ENCODE measurements at places on chromosomes 16 and 17.

- DNase-seq, result no peak
Observed at GRCh38 chr17:78092794-78093324, 35.7 kb downstream of the TMC6 start.

GRCh38 chr16:85530370-85530739 lies 82.8 kb upstream of the GSE1 start:
- DNase-seq, result no peak

- DNase-seq, result no peak
Observed at GRCh38 chr17:71409712-71410111, 711.1 kb upstream of the SOX9 start.

- DNase-seq, result no peak
Observed at GRCh38 chr17:40864661-40865390, 2.2 kb downstream of the KRT12 start.

DNA sequence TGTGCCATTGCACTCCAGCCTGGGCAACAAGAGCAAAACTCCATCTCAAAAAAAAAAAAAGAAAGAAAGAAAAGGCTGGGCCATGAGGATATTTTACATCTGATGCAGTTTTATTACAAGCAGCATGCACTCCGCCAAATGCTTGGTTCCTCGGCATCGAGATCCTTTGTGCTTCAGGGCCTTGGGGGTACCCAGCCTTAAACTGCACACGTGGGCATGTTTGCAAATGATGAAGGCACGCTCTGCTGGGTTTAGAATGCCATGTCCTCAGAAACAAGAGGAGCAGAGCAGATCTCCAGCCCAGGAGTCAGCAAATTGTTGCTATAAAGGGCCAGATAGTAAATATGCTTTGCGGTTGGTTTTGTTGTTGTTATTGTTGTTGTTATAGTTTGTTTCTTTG lies 153.2 kb downstream of the KATNIP start:
- no peak for DNase-seq

GRCh38 chr17:42251115-42251514 lies 25.1 kb downstream of the STAT5B start:
- no peak for DNase-seq

DNA sequence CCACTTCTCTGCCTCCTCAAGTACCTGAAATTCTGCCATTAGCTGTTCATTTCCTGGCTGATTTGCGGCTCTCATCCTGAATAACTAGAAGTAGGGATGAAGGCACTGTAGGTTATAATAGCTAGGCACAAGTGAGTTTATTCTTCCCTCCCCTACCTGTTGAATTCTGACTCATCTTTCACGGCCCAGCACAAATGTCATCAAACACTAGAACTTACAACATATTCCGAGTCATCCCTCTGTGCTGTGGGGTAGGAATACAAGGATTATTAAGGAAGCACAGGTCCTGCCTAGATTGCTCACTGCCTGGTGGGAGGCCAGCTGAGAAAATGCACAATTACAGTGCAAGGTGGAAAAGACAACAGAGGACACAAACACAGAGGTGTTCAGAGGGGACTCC lies 103.7 kb upstream of the ASIC2 start:
- no peak for DNase-seq

- DNase-seq, result no peak
Observed at GRCh38 chr16:13921328-13921727, 1.4 kb downstream of the ERCC4 start.

GRCh38 chr16:9800186-9800738 lies 382.0 kb downstream of the GRIN2A start:
- no peak for DNase-seq

GRCh38 chr16:15781650-15782049 lies 75.2 kb downstream of the MYH11 start:
- DNase-seq, result no peak

- DNase-seq, result no peak
Observed at GRCh38 chr17:61621317-61621716, 30.3 kb upstream of the NACA2 start.

DNA sequence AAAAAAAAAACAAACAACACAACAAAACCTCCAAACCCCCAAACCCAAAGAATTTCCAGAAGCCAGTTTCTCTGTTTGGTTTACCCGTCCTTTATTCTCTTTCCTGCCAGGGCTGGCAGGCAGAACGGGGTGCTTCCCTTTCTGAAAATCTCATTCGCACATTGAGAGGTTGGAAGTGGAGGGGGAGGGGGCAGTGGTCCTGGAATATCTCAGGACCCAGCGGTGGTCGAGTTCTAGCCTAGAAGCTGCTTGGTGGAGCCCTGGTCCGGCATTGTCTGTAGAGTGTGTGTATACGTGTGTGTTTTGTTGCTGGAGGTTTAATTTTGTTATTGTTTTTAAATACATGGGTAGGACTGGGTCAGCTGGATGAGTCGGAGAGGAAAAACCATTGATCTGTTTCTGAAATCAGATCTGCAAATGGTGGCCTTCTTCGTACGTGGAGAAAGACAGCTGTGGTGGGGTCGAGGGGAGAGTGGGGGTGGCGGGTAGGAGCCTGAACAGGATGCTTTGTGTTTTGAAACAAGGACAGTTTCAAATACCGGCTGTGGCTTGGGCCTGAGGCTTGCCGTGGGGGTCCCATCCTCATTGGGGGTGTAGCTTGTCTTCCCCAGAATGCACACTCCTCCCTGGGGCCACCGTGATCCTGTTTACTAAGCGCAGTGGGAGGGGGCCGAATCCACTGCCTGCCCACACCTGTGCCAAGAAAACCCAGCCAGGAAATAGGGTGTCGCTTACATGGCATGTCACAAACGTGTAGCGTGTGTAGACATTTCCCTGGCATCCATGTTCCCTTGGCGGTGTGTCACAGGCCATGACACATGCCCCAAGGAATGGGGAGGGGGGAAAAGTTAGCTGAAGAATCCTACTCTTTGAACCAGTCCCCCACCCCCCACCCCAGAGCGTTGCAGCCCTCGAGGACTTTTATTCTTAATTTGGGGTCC lies 1.6 kb downstream of the CMIP start:
- DNase-seq, result no peak

DNA sequence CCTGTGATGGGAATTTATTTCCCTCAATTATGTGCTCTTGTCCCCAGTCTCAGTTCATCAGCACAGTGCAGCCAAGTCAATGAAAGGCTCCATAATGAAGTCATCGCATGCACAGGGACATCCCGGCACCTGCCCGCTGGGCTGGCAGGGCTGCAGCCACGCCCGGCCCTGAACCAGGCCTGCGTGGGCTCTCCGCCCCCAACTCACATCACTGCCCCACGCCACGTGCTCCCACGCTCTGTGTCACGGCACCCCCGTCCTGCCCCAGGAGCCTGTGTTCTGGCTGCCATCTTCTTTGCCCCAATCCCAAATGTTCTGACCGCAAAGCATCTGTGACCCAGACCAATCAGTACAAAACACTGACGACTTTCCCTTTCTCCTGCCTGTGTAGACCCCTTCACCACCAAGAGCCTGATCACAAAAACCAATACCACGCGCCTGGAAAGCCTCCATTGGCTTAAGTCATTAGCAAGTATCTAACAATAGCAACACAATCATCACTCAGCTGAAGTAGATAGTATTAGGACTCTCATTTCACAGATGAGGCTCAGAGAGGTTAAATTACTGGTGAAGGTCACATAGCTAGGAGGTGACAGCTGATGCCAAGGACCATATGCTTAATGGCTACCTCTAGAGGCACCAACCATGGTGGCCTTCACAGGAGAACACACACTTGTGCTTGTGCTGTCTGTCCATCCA lies 202.5 kb downstream of the ZFHX3 start:
- DNase-seq, result no peak

DNA sequence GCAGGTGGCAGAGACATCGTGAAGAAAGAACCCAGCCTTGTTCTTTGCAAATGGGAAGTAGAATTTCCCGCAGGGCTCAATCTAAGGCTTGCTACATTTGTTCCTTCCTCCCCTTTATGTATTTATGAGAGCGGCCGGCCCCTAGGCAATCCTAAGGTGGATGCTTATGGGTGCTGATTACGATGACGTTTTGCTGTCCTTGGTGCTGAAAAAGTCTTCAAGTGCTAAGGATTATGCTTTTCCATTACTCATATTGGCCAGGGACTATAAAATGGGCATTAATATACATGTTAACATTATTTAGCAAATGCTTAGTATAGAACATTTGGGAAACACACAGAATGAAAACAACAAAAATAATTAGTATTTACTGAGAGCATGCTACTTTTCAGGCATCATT lies 313.3 kb upstream of the XYLT1 start:
- peak; percentile 59 for DNase-seq

GRCh38 chr17:78049609-78050008 lies 78.9 kb downstream of the TMC6 start:
- no peak for DNase-seq

DNA sequence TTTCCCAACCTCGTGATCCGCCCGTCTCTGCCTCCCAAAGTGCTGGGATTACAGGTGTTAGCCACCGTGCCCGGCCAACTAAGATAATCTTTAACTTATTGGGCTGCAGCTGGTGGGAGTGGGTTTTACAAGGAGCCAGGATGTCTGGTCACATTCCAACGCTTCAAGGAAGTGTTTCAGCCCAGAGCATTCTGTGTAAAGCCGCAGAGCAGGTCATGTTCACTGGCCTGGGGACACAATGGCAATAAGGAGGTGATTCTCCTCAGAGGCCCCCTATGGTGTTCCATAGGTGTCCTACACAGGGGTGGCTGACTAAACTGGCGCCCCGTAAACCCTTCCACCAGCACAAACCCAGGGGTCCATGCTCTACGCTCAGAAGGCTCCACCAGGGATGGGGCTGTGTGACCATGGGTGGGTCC lies 1.2 kb downstream of the QPRT start:
- DNase-seq, result peak; percentile 21

DNA sequence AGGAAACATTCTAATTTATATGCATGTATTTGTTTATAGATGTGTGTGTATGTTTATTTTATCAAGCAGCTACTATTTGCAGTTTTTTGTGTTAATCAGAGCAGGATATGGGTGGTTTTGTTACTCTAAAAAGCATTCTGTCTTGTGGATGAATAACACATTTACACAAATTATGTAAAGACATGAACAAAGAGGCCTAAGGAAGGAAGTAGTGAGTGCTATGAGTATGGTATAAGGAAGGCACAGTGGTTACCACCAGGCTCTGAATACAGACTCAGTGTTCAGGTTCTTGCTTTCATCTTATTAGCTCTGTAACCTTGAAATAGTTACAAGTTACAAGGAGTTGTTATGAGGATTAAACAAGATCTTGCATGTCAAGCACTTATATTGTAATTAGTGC lies 33.9 kb downstream of the STXBP4 start:
- DNase-seq, result peak; percentile 14

GRCh38 chr16:22220714-22221113 lies 14.6 kb downstream of the EEF2K start:
- no peak for DNase-seq

DNA sequence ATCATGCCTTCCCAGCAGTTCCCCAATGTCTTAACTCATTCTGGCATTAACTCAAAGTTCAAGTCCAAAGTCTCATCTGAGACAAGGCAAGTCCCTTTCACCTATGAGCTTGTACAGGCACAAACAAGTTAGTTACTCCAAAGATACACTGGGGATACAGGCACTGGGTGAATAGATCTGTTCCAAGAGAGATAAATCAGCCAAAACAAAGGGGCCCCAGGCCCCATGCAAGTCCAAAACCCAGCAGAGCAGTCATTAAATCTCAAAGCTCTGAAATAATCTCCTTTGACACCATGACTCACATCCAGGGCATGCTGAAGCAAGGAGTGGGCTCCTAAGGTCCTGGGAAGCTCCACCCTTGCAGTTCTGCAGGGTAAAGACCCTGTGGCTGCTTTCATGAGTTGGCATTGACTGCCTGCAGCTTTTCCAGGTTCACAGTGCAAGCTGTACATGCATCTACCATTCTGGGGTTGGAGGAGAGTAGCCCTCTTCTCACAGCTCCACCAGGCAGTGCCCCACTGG lies 332.2 kb upstream of the KIF2B start:
- no peak for DNase-seq

- no peak for DNase-seq
Observed at GRCh38 chr16:2174396-2175131, 19.0 kb downstream of the TRAF7 start.

DNA sequence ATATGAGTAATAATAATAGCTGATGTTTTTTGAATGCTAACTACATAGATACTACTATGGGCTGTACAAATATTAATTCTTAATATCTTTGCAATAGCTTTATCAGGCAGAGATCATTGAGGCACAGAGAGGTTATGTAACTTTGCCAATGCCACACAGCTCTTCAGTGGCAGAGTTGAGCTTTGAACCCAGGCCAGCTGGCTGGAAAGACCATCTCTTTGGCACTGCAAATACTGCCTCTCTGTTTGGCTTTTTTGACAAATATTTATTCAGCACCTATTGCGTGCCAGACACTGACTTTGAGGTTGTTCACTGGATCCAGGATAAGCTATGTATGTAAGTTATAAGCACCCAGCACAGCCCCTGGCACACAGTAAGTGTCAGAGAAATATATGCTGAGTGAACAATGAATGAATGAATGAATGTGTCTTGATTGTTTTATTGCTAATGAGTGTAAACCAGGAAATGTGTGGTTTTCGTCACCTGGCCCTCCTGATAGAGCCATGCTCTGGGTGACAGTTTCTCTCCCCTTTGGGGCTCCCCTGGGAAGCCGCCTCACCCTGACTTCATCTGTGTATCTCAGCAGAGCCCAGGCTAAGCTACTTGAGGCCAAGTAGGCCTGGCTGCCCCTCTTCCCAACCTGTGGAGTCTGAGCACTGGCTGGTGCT lies 2.5 kb downstream of the AQP8 start:
- DNase-seq, result no peak

DNA sequence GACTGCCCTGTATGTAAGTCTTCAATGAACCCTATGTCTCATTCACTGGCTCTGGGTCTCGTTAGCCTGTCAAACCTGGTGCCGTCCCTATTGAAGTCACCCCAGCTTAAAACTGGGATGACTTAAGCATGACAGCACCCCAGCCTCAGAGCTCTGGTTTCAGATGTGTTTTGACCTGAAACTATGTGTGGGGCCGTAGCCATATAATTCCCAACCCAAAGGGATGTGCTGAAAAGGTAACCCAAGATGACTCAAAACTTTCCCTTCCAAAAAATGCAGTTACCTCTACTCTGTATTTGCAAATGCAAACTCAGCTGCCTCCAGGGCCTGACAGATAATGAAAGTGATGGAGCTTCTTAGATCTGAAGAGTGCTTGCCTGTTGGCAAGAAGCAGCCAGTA lies 478.3 kb upstream of the ERCC4 start:
- DNase-seq, result no peak

DNA sequence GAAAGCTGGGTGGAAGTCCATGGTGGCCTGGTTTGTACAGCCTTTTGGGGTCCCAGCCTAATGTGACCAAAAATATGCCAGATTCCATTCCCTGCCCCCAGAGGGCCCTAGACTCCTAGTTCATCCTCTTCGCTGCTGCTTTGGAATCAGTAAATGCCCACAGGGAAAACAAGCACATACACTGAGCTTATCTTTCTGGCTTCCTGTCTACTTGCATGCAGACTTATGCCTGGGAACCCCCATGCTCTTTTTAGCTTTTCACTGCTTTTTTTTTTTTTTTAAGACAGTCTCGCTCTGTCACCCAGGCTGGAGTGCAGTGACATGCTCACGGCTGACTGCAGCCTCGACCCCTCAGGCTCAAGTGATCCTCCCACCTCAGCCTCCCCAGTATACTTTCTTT lies 6.2 kb upstream of the CD300LG start:
- peak; percentile 21 for DNase-seq

GRCh38 chr16:4110680-4111079 lies 5.6 kb downstream of the ADCY9 start:
- no peak for DNase-seq

Data from common myeloid progenitor, CD34-positive (primary cell).